Esophagus squamous epithelium (tissue), 5 donors: ENCODE measurements at places on chromosomes 5 and 9. TPM values are rescaled to one million over a fixed set of nuclear protein-coding genes. Genes with fewer than 3 reads are reported as not detected.

Gene ELOVL7
- total RNA-seq = 7.4 TPM

DNA sequence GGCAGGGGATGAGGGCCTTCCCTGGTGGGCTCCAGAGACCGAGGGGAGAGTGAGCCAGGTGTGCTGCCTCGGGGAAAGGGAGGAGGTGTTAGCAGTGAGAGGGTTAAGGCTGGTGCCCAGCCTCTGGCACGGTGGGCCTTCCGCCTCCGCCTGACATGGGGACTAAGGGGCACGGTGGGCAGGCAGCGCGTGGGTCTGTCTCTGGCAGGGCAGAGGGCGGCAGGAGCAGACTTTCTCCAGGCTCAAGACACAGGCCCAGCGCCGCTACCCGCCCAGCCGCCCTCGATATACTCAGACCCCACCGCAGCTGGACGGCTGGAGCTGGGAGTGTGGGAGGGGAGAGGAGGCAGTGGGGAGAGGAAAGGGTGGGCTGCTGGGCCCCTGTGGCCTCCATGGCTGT is 14.9 kb upstream of the FRMPD1 start:
- peaks cover 17% of the 10 kb centered on the region for H3K27me3 ChIP-seq
- no peak overlapping the region for H3K4me3 ChIP-seq
- H3K4me1 ChIP-seq = no peaks in the 10 kb centered on the region
- no peak for DNase-seq
- no peaks in the 10 kb centered on the region for H3K36me3 ChIP-seq
- no peak overlapping the region for H3K27ac ChIP-seq

Gene CDX1
- not detected for total RNA-seq

Gene KIF24
- total RNA-seq = 1.5 TPM

Gene CCIN
- not detected for total RNA-seq

GRCh38 chr9:85155352-85155751 is 485.8 kb downstream of the NTRK2 start:
- H3K4me1 ChIP-seq = no peaks in the 10 kb centered on the region
- H3K36me3 ChIP-seq = no peaks in the 10 kb centered on the region
- no peak overlapping the region for H3K27ac ChIP-seq
- no peak overlapping the region for H3K4me3 ChIP-seq
- DNase-seq = no peak

GRCh38 chr9:88596376-88596775 is 61.4 kb downstream of the NXNL2 start:
- no peaks in the 10 kb centered on the region for H3K36me3 ChIP-seq
- no peak overlapping the region for H3K4me3 ChIP-seq
- no peak for DNase-seq
- H3K27ac ChIP-seq = no peak overlapping the region
- no peaks in the 10 kb centered on the region for H3K4me1 ChIP-seq
- no peaks in the 10 kb centered on the region for H3K27me3 ChIP-seq

Gene RFESD
- total RNA-seq = 0.11 TPM

Gene OBP2B
- total RNA-seq = not detected

DNA sequence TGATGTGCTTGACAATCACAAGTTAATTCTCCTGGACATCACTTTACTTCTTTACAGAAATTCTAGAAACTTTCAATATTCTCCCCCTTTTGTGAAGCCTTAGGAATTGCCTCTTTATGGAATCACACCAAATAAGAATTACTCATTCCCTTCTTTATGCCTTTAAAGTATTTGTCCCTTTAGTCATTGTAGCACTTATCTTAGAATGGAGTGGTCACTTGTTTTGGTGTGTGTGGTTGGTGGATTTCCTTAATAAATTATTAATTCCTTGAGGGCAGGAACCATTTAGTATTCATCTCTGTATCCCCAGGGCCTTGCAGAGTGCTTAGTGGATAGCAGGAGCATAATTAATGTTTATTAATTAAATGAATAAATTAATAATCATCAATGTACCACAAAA is 307.0 kb downstream of the ARRDC3 start:
- H3K27ac ChIP-seq = no peak overlapping the region
- no peaks in the 10 kb centered on the region for H3K27me3 ChIP-seq
- H3K4me1 ChIP-seq = peaks cover 7% of the 10 kb centered on the region
- DNase-seq = no peak
- H3K36me3 ChIP-seq = no peaks in the 10 kb centered on the region
- no peak overlapping the region for H3K4me3 ChIP-seq

GRCh38 chr5:139186752-139187326 is 11.3 kb downstream of the SIL1 start:
- peaks cover 6% of the 10 kb centered on the region for H3K36me3 ChIP-seq
- no peak overlapping the region for H3K4me3 ChIP-seq
- no peak overlapping the region for H3K27ac ChIP-seq
- peaks cover 14% of the 10 kb centered on the region for H3K4me1 ChIP-seq

DNA sequence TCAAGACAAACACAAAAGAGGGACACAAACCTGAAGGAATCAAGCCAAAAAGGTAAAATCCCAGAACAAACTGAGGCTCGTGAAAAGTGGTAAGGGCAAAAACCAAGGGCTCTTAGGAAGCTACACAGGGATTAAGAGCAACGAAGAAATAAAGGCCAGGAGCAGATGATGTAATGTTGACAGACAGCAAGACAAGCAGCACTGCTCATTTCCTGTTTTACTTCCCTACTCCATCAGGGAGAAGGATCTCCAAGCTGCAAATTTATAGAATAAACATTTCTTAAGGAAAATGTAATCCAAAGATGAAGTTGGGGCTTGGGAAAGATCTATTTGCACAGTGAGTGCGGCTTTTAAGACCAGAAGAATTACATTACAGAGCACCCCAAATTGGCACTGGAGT is 182.3 kb upstream of the MAP1B start:
- DNase-seq = no peak
- H3K4me3 ChIP-seq = no peak overlapping the region
- H3K4me1 ChIP-seq = peaks cover 15% of the 10 kb centered on the region
- peak overlapping the region; percentile 4 for H3K27ac ChIP-seq
- peaks cover 49% of the 10 kb centered on the region for H3K27me3 ChIP-seq
- no peaks in the 10 kb centered on the region for H3K36me3 ChIP-seq

GRCh38 chr9:127388037-127388855 is 8.7 kb upstream of the SLC2A8 start:
- no peak overlapping the region for H3K4me3 ChIP-seq
- peaks cover 8% of the 10 kb centered on the region for H3K36me3 ChIP-seq
- H3K4me1 ChIP-seq = no peaks in the 10 kb centered on the region
- no peak for DNase-seq
- no peak overlapping the region for H3K27ac ChIP-seq
- no peaks in the 10 kb centered on the region for H3K27me3 ChIP-seq

- no peaks in the 10 kb centered on the region for H3K27me3 ChIP-seq
- H3K27ac ChIP-seq = no peak overlapping the region
- DNase-seq = no peak
- H3K4me3 ChIP-seq = no peak overlapping the region
- no peaks in the 10 kb centered on the region for H3K36me3 ChIP-seq
Measured at GRCh38 chr9:81601639-81602623, 87.4 kb downstream of the TLE1 start.

Gene SNX18
- total RNA-seq = 27.7 TPM

Gene ACOT12
- total RNA-seq = not detected

- peak overlapping the region; percentile 11 for H3K27ac ChIP-seq
- DNase-seq = no peak
- peaks cover 41% of the 10 kb centered on the region for H3K4me1 ChIP-seq
- no peak overlapping the region for H3K4me3 ChIP-seq
- no peaks in the 10 kb centered on the region for H3K27me3 ChIP-seq
Measured at GRCh38 chr9:108780942-108781734, 74.6 kb downstream of the ACTL7B start.
